ENCODE measurements at places on chromosomes 4 and X.
A peak's percentile ranks its signal among the peaks of the same experiment; 100 is the strongest.

DNA sequence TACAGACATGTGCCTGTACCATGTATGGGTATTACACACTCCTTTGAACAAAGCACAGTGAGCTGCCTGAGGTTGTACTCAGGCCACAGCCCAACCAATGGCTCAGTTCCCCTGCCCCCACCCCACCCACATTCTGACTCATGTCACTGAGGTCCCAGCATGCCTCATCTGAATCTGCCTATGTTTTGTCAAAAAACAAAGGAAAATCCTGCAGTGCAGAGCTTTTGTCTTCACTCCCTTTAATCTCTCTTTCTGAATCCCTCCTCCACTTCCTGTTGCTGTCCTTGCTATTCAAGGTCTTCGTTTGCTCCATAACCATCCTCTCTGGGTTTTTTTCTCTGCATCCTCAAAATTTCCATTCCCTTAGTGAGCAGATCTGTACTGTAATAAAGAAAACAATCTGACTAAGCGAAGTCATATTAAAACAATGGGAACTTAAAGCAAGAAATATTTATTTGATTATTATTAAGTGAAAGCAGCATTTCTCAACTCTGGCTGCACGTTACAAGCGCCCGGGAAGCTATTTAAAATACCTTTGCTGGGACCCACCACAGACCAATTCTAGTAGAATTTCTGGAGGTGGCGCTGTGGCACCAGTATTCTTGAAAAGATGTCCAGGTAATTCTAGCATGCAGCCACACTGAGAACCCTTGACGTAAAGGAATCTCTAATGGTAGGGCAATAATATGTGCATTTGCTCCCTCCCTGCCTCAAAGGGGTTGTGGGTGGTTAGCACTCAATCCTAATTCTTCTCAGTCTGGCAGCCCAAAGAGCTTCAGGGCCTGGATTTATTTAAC lies 8.7 kb downstream of the GUCY2F start:
- no peak for DNase-seq

DNA sequence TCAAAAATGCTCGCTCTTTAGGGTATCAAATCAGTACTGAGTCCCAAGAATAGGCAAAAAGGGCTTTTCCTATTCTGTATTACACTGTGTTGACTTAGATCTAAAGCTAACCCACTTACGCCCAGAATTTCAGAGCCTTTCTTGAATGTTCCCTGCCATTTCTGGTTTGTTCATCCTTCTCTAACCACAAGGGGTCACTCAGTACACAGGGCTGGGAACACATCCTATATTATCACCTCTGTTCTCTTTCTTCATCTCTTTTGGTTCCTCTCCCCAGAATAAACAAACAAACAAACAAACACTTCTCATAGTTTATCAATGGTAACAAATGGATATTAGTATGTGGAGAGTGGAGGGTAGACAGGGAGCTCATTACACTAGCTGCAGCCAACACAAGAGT lies 25.5 kb upstream of the MORC4 start:
- no peak for DNase-seq

DNA sequence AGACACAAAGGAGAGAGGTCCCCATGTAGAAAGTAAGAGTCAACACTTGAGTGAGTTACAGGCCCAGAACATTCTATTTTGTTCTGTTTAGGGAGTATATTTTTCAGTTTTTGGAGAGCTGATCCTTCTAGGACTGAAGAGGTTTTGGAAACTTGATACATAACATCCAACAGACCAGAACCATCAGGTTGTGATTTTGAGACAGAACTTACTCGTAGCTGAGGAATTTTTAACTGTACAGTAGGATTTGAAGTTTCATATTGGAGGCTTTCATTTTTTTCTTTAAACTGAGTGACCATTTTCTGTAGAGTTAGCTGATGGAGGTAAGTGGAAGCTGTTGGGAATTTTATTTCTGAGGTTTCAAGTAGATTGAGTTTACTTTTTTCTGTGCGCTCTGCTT lies 73.3 kb downstream of the NCAPG start:
- no peak for DNase-seq

DNA sequence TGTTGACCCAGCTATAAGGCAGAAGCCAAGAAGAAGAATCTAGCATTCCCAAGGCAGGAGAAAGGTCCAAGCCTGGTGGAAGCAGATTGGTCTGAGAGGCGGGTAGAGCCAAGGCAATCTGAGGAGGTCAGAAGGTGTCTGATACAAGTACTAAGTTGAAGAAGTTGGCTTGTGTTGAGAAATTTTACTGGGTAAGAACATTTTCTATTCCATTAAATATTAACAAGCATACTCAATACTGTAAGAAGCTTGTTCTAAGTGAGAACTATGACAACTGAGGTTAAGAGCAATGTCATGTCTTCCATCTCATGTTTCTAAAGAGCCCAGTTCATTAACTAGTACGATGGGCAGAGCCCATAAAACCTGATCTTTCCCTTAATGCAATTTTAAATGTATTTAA lies 75.0 kb downstream of the FAM13A start:
- no peak for DNase-seq

- DNase-seq, result no peak
Measured at GRCh38 chrX:69524781-69525363, 20.7 kb downstream of the NALF2 start.

DNA sequence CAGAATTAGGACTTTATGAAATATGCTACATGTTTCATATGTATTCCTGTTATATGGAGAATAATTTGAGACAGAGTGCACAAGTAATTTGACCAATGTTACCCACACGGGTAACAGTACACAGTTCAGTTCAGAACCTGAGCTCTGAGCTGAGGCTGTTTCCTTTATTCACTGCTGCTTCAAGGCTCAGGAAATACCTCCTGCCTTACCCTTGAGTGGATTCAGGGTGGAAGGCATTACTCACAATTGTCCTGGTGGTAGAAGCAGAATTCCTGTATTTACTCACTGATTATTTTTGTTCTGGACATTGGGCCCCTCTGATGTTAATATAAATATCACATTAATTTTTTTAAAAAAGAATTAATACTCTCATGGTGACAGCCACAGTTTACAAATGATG lies 73.5 kb upstream of the CAMK2D start:
- no peak for DNase-seq

DNA sequence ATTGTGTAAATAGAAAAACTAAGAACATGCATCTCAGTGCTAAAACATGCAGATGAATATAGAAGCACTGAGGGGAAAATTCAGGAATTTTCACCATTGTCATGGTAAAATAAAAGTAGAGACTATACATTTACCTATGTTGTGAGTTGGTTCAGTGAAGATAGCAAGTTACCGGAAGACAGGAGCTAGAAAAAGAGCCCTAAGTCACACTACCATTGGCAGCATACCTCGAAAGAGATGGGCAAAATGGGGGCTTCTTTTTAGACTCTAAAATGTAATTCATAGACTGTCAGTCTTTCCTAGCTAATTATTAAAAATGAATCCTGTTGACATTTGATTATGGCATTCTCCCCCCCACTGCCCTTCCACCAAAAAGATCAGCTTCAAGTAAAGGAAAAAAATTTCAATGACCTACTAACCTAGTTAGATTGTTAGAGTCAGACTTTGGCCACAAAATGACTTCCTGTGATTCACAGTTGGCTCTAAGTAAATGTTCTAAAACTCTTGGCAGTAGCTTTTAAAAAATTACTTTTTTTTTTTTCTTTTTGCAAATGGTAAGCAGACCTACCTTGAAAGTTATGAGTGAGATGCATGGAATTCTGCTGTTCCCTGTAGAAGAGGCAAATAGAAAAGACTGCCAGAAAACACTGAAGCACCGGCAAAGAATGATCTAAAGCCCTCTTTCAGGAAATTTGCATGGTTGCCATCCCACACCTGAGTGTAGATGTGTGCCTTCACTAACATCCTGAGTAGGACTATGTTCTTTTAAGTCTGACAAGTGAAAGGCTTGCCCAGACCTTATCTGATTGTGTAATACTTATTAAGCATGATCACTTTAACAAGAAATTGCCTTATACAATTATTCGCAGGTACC lies 26.4 kb upstream of the ARSJ start:
- no peak for DNase-seq

- no peak for DNase-seq
Measured at GRCh38 chr4:96193061-96193460, 353.2 kb downstream of the PDHA2 start.

GRCh38 chr4:20026456-20026855 lies 225.2 kb upstream of the SLIT2 start:
- no peak for DNase-seq

DNA sequence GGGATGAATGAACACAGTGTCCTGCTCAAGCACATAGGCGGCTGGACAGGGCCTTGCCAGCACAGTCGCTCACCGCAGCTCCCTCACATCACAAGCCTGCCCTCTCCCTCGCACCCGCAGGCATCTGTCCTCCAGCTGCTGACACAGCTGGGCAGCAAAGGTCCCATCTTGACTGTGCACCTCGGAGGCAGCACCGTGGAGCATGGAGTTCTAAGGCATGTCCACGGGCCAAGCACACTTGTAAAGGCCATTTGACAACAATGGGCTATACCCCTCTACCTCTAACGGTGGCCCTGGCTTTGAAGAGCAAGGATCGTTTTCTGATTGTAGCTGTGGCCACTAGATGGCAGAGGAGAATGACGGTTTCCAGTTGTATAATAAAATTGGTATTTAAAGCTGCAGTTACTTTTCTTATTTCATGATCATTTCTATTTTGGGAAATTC lies 53.8 kb downstream of the APLN start:
- DNase-seq, result peak; percentile 18

DNA sequence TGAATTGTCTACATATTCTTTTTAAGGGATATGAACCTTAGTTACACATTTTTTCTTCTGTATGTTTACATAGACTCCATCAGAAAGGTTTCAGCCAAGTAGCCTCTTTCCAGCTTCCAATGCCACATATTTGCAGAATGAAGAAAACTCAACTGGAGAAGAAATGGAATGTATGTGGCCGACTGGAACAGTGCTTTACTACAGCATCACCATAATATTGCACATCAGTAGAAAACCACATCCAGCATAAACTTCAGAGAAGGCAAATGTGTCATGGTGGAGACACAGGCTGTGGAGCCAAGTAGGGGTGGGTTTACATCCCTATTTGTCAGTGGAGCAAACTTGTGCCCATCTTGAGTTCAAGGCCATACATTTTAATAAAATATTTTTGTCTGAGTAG lies 204.8 kb upstream of the LDB2 start:
- DNase-seq, result no peak
